ENCODE measurements at places on chromosomes 12 and 14. TPM values are rescaled to one million over a fixed set of nuclear protein-coding genes. Genes with fewer than 3 reads are reported as not detected.

DNA sequence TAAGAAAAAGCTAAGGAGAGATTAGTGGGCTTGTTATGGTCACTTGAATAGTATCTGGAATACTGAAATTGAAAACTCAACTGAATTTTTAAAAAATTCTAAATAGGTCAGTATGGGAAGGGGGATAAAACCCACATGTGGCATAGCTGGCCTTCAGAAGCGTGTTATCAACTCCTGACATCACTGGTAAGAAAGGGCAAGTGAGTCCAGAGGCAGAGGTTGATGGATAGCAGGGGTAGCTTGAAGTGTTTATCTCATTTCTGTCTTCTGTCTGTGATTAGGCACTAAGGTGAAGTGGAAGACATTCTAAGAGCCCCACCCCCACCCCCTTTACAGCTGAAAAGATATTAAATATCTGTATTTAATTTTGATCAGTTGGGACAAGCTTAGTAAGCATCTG lies 261.4 kb upstream of the TMTC1 start:
- no peak for DNase-seq
- no peaks in the 10 kb centered on the region for H3K27me3 ChIP-seq
- H3K36me3 ChIP-seq = no peaks in the 10 kb centered on the region
- no peak overlapping the region for H3K4me3 ChIP-seq
- no peaks in the 10 kb centered on the region for H3K4me1 ChIP-seq
- H3K27ac ChIP-seq = no peak overlapping the region

- no peaks in the 10 kb centered on the region for H3K36me3 ChIP-seq
- H3K4me3 ChIP-seq = no peak overlapping the region
- peaks cover 35% of the 10 kb centered on the region for H3K27me3 ChIP-seq
- H3K4me1 ChIP-seq = no peaks in the 10 kb centered on the region
Measured at GRCh38 chr12:128265566-128265965, 1.4 kb upstream of the TMEM132C start.

- H3K4me1 ChIP-seq = no peaks in the 10 kb centered on the region
- no peaks in the 10 kb centered on the region for H3K27me3 ChIP-seq
- H3K4me3 ChIP-seq = no peak overlapping the region
- DNase-seq = no peak
Measured at GRCh38 chr12:38629064-38629463, 276.3 kb downstream of the CPNE8 start.

GRCh38 chr12:116026346-116026745 lies 251.1 kb downstream of the MED13L start:
- no peak for DNase-seq
- H3K36me3 ChIP-seq = no peaks in the 10 kb centered on the region
- H3K27ac ChIP-seq = peak overlapping the region; percentile 78
- H3K27me3 ChIP-seq = no peaks in the 10 kb centered on the region
- H3K4me1 ChIP-seq = peaks cover 34% of the 10 kb centered on the region

- H3K4me1 ChIP-seq = peaks cover 14% of the 10 kb centered on the region
- H3K36me3 ChIP-seq = peaks cover 11% of the 10 kb centered on the region
- no peak overlapping the region for H3K27ac ChIP-seq
- H3K27me3 ChIP-seq = peaks cover 83% of the 10 kb centered on the region
- peak overlapping the region; percentile 60 for H3K4me3 ChIP-seq
- DNase-seq = no peak
Measured at GRCh38 chr12:106137530-106138356, 1.0 kb downstream of the NUAK1 start.

The KRT77 gene
- polyA plus RNA-seq = not detected

The GYS2 gene
- not detected for polyA plus RNA-seq

The GLTP gene
- 50.0 TPM for polyA plus RNA-seq

The SOX5 gene
- polyA plus RNA-seq = 5.4 TPM

The NTF3 gene
- polyA plus RNA-seq = not detected
